ENCODE measurements at places on chromosomes 13 and 19.

GRCh38 chr13:44212633-44213396, 160.8 kb upstream of the SERP2 start:
- DNase-seq, result no peak

GRCh38 chr13:22014469-22014868, 343.6 kb downstream of the FGF9 start:
- DNase-seq, result no peak

DNA sequence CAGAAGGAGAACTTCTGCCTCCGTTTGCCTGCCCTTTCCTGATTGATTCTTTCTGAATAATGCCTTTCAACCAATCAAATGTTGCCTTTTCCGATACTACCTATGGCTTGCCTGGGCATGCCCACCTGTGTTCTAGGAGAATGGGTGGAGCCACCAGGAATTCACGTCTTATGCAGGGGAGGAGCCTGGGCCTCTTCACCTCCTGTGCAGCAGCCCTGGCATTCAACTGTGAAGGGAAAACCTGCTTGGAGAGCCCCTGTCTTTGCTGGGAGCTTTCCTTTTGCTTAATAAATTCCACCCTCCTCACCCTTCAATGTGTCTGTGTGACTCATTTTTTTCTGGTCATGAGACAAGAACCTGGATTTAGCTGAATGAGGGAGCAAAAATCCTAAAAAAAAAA, 730.7 kb downstream of the UQCRFS1 start:
- DNase-seq, result no peak

DNA sequence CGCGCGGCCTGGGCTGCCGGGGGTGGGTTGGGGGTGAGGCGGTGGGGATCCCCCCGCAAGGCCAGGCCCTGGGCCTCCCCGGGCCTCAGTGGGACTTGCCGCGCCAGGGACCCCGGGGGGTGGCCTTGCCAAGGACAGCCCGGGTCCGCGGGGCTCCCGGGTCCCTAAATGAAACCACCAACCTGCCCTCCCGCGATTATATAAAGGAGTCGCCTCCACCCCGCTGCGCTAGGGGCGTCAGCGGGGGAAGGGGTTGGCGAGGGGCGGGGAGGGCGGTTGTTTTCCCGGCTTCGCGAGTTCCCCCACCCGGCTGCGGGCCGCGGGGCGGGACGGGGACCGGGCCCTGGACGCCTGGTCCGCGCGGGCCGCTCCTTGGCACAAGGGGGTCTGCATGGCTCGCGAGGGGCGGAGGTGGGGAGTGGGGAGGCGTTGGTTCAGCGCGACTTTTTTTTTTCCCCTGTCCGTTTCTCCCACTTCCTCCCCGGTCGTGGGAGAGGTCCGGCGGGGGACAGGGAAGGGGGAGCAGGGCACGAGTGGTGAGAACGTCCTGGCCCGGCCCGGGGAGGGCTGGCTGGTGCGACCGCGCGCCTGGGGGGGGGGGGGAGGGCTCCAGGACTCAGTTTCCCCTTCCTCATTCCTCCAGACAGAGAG, 822 bp upstream of the ZBTB7A start:
- peak; percentile 50 for DNase-seq

DNA sequence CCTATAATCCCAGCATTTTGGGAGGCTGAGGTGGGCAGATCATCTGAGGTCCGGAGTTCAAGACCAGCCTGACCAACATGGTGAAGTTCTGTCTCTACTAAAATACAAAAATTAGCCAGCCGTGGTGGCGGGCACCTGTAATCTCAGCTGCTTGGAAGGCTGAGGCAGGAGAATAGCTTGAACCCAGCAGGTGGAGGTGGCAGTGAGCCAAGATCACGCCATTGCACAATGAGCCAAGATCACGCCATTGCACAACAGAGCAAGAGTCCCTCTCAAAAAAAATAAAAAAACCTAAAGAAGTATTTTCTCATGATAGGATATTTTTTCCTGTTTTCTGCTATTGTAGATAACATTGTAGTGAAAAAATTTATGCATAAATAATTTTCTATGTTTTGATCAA, 13.3 kb downstream of the IFT88 start:
- no peak for DNase-seq

- DNase-seq, result no peak
These were observed 114.6 kb upstream of the VSTM2B start for GRCh38 chr19:29411113-29411581.

GRCh38 chr19:13804830-13805683, 9.8 kb downstream of the ZSWIM4 start:
- DNase-seq, result no peak

DNA sequence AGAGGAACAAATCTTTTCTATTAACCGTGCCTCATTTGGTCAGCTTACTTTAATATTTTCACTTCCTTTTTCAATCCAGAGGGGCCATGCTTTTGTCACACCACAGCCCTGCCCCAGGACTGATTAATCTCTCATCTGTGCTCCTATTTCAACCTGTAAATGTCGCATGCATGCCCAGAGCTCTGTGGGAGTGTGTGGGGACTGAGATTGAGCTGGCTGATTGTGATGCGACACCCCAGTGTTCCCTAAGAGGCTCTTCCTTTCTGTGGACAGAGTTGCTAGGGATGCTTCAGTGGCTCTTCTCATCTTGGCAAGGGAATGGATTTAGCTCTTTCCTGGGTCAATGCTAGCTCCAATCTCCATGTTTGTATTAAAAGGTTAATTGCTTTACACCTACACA, 249.6 kb downstream of the TDRD3 start:
- DNase-seq, result no peak

- no peak for DNase-seq
These were observed 184.0 kb downstream of the SLC7A1 start for GRCh38 chr13:29411481-29411880.

- DNase-seq, result no peak
These were observed 591.7 kb downstream of the GPC6 start for GRCh38 chr13:93818345-93818744.

GRCh38 chr13:112175162-112176075, 108.5 kb downstream of the SOX1 start:
- no peak for DNase-seq

DNA sequence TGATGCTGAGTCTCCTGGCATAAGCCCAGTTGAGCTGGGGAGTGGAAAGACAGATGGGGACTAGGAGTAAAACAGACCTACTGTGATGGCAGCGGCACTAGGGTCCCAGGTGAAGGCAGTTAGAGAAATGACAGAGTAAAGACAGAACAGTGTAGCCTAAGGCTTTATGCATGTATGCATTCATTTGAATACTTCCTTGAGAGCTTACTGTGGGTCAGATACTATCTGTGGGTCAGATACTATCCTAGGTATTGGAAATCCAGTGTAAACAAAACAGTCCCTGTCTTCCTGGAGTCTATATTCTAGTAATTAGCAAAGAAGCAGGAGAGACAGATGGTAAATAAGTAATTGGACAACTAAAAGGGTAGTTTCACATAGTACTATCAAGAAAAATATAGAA, 73.7 kb upstream of the LRCH1 start:
- DNase-seq, result no peak

- DNase-seq, result no peak
These were observed 36.6 kb downstream of the SERTM1 start for GRCh38 chr13:36710396-36710795.

- DNase-seq, result no peak
These were observed 150.6 kb upstream of the TSC22D1 start for GRCh38 chr13:44726778-44727177.

DNA sequence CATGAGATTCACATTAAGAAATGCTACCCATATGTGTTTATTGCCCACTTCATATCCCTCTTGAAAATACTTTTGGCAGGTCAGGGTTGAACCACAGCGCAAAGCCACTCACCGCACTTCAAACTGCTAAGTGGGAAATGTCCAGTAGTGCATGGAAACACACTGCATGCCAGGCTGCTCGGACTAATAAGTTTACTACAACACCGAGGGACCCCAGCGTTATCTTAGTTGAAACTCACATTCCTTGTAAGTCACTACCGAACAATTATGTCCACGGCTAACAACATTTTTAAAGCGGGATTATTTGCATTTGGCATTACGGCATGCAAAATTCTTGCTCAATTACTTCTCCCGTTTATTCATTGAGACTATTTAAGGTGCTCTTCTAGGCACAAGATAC, 4.0 kb downstream of the BRD4 start:
- DNase-seq, result no peak

GRCh38 chr13:20360041-20360491, 127.9 kb upstream of the GJB6 start:
- DNase-seq, result no peak

DNA sequence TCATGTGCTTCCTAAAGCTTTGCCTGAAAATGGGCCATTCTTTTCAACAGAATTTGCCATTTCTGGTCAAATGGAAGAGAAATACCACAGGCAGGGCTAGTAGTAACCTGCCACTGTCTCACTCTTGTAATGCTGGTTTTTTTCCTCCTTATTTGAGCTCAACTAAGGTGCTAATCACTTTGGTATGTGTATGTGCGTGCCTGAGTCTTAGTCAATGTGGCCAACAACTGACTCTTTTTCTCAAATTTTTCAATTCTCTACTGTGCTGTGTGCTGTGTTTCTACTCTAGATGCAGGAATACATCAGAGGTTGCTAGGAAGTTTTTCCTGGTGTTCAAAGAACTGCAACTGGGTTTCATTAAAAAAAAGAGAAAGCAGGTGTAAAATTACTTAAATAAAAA, 870.2 kb downstream of the EFNB2 start:
- DNase-seq, result no peak

GRCh38 chr13:64071352-64071751, 2655.7 kb upstream of the PCDH20 start:
- DNase-seq, result no peak

DNA sequence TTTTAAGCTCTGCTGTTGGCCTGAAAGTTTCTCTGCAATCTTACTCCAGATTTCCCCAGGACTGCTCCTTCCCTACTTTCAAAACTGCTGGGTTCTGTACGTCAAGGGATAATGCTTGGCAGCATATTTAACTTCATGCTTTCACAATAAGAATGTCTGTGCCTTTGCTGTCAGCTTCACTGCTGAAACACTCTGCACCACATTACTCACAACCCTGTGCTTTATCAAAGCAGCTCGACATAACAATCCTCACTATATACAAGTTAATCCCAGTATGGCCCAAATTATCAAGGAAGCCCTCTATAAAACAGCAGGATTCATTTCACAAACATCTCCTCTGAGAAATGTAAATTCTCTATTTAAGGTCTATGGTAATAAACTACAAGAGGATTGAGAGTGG, 17.5 kb downstream of the LATS2 start:
- DNase-seq, result no peak

DNA sequence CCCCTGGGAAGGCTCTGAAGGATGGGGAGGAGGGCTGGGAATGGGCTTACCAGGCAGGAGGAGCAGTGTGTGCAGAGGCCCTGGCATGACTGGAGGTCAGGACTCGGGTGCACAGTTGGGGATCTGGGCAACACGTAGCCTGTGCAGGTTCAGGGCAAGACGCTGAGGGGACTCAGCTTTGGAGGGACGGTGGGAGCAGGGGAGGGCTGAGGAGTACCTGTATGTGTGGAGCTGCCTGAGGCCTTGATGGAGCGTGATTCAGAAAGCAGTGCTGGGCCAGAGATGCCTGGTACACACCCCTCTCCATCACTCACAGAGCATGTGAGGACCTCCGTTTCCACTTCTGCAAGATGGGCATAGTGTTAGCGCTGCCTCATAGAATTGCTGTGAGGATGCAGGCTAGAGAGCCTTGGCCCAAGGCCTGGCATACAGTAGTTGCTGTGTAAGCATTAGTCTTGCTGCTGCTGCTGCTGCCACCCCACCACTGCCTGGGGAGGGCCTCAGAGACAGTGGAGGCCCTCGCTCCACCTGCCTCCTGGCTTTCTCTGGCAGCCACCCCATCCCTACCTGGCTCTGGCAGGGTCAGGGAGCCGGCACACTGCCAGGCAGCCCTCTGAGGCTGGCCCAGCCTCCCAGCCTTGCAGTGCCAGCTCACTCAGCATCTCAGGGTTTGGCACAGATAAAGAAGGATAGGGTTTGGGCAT, 2.4 kb downstream of the PAK4 start:
- DNase-seq, result no peak

DNA sequence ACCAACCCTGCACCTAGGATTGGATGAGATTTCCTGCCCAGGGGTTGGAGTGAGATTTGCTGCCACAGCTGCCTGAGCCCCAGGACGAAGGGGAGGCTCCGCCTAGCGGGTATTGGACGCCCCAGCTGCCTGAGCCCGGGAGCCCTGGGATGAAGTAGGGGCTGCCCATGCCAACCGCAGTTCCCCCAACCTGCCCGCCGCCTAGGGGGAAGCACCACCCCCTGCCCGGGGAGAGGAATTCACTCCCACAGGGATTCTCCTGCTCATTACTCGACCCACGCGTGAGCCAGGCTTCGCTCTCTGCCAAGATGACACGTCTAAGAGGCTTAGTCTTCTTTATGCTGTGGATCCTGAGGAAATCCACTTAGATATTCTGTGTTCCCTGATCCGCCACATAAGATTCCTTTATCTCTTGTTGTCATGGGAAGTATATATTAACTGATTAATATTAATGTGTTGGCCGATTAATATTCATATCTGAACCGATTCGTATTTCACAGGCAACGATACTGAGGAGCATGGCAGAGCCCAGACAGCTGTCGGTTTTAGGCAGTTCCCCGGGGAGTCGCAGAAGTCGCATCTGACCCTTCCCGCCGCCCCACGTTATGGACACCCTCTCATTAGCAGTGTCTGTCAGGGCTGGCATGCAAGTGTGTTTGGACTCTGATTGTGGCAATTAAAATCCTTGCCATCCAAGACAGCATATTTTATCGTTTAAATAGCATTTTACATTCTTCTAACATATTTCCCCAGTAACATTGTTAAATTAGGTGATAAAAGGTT, 44.5 kb upstream of the KCTD15 start:
- DNase-seq, result no peak

DNA sequence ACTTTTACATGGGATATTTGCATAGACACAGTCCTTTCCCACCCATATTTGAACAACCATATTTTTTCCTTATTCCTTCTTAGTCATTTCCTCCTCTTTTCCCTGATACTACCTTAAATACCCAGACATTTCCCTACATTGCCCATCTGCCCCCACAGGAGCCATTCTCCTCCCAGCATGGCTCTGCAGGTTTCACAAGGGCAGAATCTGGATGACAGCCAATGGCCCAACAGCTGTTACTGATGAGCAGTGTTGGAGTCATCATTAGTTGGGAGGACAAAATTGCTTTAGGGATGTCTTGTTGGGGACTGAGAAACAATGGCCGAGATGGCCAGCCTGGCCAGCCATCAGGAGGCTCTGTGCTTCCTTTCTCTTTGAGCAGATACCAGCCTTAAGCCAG, 209.5 kb downstream of the KLF5 start:
- no peak for DNase-seq

GRCh38 chr19:1027650-1028061, 1.2 kb downstream of the CNN2 start:
- DNase-seq, result no peak

- DNase-seq, result no peak
These were observed 4.6 kb downstream of the SPRY2 start for GRCh38 chr13:80336370-80336769.

- no peak for DNase-seq
These were observed 16.0 kb upstream of the TPM4 start for GRCh38 chr19:16060294-16060693.

DNA sequence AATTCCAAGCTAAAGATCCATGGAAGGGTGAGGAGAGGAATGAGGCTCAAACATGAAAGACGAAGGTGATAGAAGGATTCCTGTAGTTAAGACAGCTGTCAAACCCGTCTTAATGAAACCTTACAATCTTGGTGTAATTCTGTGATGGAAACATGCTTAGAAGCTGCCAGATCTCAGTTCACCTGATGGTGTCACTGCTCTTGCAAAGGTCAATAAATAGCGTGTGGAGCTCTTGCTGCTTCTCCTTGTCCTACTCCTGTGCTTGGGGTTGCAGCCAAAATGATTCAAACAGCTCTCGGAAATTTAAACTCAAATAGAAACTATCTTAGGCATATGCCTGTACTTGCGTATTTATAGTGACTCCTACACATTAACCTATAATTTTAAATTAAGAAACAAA, 1705.0 kb downstream of the OLFM4 start:
- no peak for DNase-seq
